ENCODE measurements at places on chromosomes 13 and 19. TPM values are rescaled to one million over a fixed set of nuclear protein-coding genes. Genes with fewer than 3 reads are reported as not detected.

Gene UGGT2
- total RNA-seq: 34.6 TPM

- DNase-seq: no peak
Observed at GRCh38 chr13:26541678-26542568, 15.6 kb upstream of the WASF3 start.

DNA sequence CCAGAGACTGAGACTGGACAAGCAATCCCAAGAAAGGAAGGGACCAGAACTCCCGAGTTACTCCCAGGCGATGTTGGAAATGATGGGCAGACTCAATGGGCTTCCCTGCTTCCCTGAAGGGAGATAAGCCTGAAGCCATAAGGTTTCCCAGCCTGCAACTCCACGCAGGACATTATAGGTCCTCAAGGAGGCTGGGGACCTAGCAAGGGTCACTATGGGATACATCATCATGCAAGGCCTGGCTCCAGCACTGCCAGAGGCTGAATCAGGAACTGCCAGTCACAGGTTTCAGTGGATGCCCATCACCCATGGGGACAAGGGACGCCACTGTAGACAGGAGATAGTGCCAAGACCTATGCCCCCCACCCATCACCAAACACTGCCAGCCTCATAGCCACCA lies 338.7 kb downstream of the IRS2 start:
- DNase-seq: no peak

DNA sequence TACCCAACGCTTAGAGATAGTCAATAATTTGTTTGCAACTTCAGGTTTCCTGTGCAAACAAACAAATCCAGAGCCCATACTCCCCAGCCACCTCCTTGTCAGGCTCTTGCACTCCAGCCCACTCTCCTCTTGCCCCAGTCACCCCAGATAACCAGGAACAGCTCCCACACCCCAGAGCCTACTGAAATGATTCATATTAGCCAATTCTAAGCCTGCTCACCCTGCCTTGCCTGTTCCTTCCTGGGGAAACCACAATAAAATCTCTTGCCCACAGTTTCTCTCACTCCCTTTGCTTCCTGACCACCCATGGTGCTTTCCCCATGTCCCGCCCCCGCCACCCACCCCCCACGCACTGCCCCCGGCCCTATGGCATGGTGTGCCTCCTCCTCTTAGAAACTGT lies 3.8 kb upstream of the ACTL9 start:
- DNase-seq: no peak

GRCh38 chr13:62250501-62251201 lies 835.0 kb upstream of the PCDH20 start:
- no peak for DNase-seq

Gene STARD13
- 36.4 TPM for total RNA-seq

Gene ERICH4
- not detected for total RNA-seq

Gene SIGLEC9
- total RNA-seq: not detected

All from glutamatergic neuron (in vitro differentiated cells).